ENCODE measurements at places on chromosomes 4 and X. TPM values are rescaled to one million over a fixed set of nuclear protein-coding genes. Genes with fewer than 3 reads are reported as not detected.

BMX gene
- 0.07 TPM for total RNA-seq

IL2 gene
- total RNA-seq, result not detected

SLC4A4 gene
- 0.14 TPM for total RNA-seq

MAOB gene
- not detected for total RNA-seq

VSIG1 gene
- total RNA-seq, result 0.85 TPM

TRIM61 gene
- 1.2 TPM for total RNA-seq

CT45A10 gene
- not detected for total RNA-seq

SPARCL1 gene
- not detected for total RNA-seq

LRBA gene
- total RNA-seq, result 55.5 TPM

SPANXD gene
- not detected for total RNA-seq

C4orf50 gene
- not detected for total RNA-seq

AKAP14 gene
- not detected for total RNA-seq

RNF150 gene
- 0.63 TPM for total RNA-seq

CXCR3 gene
- not detected for total RNA-seq

CLGN gene
- not detected for total RNA-seq

MAGEA8 gene
- total RNA-seq, result not detected
